ENCODE measurements at places on chromosomes 7 and 10.

DNA sequence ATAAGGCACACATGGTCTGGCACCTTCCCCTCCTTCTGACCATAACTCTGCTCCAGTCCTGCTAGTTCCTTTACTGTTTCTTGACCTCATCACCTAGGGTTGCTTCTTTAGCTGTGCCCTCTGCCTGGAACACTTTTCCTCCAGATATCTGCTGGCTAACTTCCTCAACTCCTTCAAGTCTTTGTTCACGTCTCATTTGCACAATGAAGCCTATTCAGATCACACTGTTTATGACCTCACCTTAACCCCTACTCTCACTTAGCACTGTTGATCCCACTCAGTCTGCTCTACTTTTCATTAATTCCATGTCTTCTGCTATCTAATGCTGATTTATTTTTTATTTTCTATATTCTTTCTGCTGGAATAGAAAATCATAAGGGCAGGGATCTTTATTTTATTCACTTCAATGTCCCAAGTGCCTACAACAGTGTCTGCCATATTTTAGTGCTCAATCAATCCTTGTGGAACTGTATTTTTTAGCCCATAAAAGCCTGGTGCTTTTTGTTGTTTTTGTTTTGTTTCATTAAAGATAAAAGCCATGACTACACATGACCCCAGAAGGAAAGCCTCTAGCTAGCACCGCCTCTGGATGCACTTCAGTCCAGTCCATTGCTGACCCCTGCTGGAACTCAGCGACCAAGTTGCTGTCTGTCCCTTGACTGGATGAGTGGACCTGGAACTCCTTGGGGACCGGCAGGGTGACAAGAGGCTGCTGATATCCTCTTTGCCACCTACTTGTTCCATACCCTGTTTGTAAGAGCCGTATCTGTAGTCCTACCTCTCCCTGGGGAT, 12.3 kb downstream of the KLF14 start:
- peak; percentile 84 for DNase-seq

GRCh38 chr7:102431617-102432298, 1.6 kb upstream of the ORAI2 start:
- DNase-seq: no peak

GRCh38 chr10:61313460-61313859, 139.7 kb downstream of the TMEM26 start:
- DNase-seq: no peak

- DNase-seq: no peak
These were observed 62.4 kb upstream of the WAPL start for GRCh38 chr10:86583983-86584382.

DNA sequence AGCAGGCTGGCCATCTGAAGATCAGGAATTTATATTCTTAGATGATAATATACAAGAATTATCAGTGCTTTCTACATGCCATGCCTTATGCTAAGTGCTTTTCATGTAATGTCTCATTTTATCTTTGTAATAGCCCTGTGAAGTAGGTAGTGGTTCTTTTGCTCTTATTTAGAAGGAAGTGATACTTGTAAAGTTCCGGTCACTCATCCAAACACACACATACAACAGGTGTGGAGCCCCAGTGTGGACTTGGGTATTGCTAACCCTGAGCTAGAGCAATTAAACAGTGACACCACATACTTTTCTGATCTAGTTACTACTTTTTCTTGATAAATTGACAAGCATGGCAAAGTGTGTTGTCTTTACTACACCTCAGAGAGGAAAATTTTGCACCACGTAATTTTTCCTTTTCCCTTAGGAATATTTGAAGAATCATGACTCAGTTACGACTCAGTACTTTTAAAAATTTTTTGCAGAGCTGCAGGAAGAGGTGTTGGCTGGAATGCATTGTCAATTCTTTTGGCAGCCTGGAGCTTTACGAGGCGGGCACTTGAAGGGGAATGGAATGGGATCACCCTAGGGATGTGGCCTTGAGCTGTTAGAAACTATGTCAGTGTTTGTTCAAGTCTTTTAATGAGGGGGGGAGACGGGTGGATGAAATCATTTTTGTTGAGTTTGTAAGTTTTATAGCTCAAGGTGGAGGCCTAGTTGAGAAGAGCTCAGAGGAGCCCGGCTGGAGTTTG, 212.5 kb upstream of the CELF2 start:
- no peak for DNase-seq

DNA sequence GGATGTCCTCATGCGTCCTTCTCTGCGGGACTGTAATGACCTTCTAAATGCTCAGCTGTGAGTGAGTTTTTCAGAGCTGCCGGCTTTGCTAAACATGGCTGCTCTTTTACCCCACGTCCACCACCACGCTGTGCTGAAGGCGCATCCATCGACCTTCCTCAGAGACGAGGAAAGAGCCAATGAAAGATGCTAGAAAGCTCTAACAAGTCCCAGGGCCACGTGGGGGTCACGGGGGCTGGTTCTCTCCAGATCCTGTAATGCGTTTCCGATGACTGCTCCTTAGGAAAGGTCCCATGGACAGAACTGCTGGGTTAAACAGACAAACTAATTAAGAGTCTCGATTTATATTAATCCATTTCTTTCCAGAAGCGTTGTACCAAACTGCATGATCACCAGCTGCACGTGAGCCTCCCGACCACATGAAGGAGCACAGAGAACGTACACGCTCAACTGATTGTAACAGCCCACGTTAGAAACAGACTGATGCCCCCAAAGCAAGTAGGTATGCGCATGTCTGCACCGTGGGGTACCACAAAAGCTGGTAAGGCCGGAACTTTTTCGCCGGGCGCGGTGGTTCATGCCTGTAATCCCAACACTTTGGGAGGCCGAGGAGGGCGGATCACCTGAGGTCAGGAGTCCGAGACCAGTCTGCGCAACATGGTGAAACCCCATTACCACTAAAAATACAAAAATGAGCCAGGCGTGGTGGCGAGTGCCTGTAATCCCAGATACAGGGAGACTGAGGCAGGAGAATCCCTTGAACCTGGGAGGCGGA, 109.6 kb downstream of the TCERG1L start:
- DNase-seq: no peak

GRCh38 chr7:12909483-12909882, 222.1 kb downstream of the ARL4A start:
- DNase-seq: no peak

GRCh38 chr10:87579563-87579962, 74.9 kb downstream of the MINPP1 start:
- no peak for DNase-seq

GRCh38 chr10:62386356-62387320, 12.5 kb downstream of the ZNF365 start:
- no peak for DNase-seq

GRCh38 chr7:51950813-51951212, 634.2 kb upstream of the COBL start:
- DNase-seq: no peak

DNA sequence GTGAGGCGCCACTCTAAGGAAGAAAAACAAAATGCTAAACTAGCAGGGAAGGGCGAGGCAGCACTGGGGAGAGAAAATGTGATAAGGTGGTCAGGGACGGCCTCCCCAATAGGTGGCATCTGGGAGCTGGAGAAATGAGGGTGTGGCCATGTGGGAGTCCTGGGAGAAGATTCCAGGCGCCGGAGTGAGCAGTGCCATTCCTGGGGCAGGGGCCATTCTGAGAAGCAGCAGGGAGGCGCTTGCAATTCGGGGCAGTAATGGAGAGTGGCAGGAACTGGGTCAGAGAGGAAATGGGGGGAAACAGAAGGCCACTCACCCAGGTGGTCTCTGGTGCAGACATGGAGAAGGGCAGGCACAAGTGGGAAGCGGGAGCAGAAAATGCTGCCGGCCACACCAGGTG, 61.8 kb upstream of the LRRC18 start:
- DNase-seq: no peak

DNA sequence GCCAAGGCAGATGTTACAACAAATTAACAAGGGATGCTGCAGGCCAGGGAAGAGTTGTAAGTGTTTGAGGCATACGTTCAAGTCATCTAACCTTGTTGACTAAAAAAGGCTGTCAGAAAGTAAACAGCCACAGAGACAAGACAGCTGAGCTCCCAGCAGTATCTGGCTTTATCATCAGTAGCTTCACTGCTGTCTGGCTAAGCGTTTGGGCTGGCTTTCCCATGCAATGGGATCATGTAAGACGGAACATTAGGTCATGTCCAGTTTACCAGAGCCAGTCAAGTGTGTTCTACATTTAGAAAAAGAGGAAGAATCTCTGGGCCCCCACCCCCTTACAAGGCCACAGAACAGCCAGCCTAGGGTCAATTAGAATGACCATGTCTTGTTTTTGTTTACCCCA, 51.3 kb upstream of the GSAP start:
- DNase-seq: no peak

- DNase-seq: no peak
These were observed 15.5 kb downstream of the ACBD5 start for GRCh38 chr10:27225011-27225590.

- DNase-seq: no peak
These were observed 177.5 kb downstream of the WNT2 start for GRCh38 chr7:117145333-117145732.

DNA sequence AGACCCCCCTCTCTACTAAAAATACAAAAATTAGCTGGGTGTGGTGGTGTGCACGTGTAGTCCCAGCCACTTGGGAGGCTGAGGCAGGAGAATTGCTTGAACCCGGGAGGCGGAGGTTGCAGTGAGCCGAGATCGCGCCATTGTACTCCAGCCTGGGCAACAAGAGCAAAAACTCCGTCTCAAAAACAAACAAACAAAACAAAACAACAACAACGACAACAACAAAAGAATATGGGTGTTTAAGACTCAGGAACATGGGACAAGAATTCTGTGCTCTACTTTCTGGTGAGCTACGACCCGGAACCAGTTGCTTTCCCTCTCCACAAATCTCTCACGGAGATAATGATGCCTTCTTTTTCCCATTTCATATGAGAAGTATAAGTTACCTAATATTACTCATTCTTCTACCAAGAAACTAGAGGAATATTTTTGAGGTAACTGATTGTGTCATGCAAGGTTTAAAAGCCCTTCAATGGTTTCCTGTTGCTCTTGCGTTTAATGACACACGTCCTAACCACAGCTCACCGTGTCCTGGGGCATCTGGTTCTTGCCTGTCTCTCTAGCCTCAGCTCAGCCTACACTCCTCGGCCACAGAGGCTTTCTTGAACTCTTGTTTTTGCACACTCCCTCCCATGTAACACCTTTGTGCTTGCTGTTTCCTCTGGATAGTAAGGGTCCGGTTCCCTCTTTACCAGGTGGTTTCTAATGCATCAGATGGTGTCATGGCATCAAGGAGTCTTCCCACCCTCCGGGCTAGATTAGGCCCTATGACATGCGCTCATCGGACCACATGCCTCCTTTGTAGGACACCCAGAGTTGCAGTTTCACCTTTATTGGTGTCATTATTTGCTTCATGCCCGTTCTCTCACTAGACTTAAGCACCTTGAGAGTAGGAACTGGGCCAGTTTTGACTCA, 67.5 kb downstream of the PFKFB3 start:
- no peak for DNase-seq

DNA sequence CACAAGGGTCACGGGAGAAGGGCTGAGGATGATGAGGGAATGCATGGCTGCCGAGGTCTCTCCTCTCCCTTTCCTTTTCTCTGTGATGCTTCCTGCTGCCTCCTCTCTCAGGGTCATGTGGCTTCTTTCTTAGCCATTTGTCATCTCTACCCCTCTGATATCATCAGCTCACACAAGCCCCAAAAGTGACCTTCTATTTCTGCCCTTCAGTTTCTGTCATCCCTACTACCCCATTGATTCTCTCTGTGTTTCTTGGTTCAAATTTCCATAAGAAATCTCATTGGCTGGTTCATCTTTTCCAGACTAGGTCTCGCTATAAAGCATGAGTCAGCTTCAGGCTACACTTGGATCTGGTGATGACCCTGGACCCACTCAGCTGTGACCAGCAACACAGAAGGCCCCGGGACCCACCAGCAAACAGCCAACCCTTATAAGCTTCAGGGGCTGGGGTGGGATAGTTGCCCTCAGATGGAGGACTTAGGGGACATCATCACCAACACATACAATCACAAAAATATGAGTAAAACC, 284.3 kb downstream of the SKAP2 start:
- no peak for DNase-seq

DNA sequence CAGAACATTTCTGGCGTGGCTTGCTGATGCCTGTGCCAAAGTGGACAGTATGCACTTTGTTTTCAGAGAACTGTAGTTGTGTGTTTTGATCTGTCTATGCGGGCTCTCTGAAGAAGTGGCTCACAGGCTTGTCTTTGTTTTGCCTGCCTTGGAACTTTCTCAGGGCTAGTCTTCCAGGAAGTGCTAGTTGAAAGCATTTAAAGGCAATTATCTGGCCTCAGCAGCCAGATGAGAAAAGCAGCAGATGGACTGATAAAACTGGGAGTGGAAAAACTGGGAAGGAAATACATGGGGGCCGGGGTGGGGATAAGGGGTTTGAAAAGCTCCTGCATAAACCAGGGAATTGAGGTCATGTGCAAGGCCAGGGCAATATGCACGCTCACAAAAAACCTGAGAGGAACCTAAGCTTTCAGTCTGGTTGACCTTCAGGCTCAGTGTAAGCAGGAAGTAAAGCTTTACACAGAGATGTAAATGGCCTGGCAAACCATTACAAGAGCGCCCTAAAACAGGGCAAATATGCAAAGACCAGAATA, 94.5 kb downstream of the ZNF33B start:
- no peak for DNase-seq

GRCh38 chr7:12062062-12062461, 149.0 kb upstream of the TMEM106B start:
- no peak for DNase-seq

DNA sequence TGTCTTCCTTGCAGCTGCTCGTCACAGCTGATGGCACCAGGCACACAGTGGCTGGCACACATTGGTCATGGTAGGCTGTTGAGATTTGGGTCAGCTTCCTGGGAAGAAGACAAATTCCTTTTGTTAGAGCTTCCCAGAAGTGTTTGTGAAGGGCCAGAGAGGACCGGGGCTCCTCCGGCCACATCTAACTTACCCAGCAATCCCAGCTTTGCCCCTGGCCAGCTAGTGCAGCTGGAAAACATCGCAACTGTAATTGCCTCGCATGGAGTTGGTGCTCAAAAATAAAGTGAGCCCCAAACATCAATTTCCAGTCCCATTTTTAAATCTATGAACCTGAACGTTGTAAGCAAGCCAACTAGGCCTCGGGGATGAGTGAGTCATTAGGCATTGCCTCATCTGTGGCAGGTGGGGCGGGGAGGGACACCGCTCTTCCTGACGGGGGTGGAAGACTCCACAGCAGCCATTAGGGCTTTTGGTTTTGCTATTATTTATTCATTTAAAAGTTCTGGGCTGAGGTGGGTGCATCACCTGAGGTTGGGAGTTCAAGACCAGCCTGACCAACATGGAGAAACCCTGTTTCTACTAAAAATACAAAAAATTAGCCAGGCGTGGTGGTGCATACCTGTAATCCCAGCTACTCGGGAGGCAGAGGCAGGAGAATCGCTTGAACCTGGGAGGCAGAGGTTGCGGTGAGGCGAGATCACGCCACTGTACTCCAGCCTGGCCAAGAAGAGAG, 12.4 kb downstream of the CPA5 start:
- no peak for DNase-seq

DNA sequence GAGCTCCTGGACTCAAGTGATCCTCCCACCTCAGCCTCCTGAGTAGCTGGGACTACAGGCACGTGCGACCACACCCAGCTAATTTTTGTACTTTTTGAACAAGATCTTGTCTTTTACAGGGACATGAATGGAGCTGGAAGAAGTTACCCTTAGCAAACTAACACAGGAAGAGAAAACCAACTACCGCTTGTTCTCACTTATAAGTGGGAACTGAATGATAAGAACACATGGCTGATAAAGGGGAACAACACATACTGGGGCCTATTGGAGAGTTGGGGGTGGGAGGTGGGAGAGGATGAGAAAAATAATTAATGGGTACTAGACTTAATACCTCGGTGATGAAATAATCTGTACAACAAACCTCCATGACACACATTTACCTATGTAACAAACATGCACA, 70.9 kb upstream of the INHBA start:
- DNase-seq: no peak

- DNase-seq: peak; percentile 34
These were observed 18.7 kb upstream of the PCBD1 start for GRCh38 chr10:70906953-70907636.
